ENCODE measurements at places on chromosomes 13 and 19. TPM values are rescaled to one million over a fixed set of nuclear protein-coding genes. Genes with fewer than 3 reads are reported as not detected.

DMAC2 gene
- 21.7 TPM for total RNA-seq

PDCD2L gene
- 12.8 TPM for total RNA-seq

ZNF844 gene
- total RNA-seq, result 4.7 TPM

HCST gene
- 4.5 TPM for total RNA-seq

SUGP2 gene
- total RNA-seq, result 57.5 TPM

LRRC8E gene
- 0.14 TPM for total RNA-seq

GRCh38 chr13:102846261-102847015 is 606 bp downstream of the ERCC5 start:
- DNase-seq, result no peak

- DNase-seq, result no peak
Measured at GRCh38 chr13:95239283-95239682, 62.0 kb downstream of the ABCC4 start.

DNA sequence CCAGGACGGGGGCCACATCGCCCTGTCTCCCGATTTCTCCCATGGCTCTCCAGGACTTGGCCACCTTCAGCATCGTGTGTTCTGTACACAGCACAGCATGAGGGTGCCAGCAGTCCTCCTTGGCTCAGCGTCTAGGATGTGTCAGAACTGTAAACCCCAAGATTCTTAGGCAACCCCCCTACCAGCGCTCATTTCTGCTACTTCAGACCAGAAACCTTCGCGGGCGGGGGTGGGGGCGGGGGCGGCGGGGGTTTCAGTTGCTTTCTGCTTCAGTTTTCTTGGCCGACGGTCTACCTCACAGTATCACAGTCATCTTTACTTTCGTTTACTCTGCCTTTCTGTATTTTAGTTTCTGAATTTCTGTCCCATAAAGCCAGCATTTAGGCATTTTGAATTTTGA is 82.4 kb downstream of the GGACT start:
- no peak for DNase-seq

GRCh38 chr13:63492604-63493003 is 2077.0 kb upstream of the PCDH20 start:
- DNase-seq, result no peak

- no peak for DNase-seq
Measured at GRCh38 chr19:347946-348861, 3.6 kb upstream of the MIER2 start.

DNA sequence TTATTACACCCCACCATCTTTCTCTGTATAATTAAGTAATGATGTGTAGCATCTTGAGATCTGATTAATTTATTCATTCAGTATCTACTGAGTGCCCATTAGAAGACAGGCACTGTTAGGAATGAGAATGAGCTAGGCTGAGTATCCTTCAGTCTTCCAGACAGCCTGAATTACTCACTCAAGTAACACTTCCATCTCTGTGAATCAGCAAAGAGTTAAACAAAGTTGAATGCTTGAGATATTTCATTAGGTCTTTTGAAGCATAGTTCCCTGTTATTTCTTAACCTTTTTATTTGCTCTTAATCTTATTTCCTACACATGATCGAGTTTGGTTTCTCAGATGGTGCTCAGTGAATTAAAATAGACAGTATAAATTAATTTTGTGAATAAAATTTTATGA is 413.7 kb downstream of the DCT start:
- DNase-seq, result no peak
